Activated T-cell treated with anti-CD3 and anti-CD28 coated beads, Interleukin-2, amount 50 U/mL, for 1 hour (primary cell): ENCODE measurements at places on chromosomes 2 and 18.

DNA sequence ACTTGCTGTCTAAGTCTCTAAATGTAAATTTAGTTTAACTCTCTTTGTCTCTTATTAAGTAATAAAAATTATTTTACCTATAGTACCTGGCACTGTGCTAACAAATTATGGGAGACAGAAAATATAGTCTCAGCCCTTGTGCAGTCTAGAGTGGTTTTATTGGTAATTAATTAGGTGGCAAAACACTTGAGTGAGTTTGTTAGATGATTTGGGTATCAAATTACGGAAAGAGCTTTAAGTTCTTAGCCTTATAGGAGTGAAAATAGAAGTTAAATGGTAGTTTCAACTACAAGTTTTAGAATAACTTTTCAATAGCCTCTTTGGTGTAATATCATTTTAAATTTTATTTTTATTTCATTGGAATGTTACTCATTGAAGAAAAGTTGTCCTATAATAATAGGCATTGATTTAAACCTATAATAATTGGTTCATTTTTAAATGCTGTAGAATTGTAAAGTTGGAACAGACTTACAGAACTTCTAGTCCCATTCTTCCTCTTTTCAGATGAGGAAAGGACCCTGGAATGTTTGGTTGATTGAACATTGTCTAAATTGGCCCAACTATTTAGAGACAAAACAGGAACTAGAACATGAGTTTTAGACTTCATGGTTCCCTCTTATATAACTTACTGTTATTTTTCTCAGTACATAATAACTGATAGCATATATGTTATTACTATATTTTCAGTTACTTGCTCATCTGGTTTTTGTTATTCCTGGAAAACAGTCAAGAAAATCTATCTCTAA lies 10.2 kb upstream of the HTR2B start:
- DNase-seq, result no peak

- no peak for DNase-seq
Observed at GRCh38 chr2:104368089-104368488, 485.8 kb upstream of the POU3F3 start.

DNA sequence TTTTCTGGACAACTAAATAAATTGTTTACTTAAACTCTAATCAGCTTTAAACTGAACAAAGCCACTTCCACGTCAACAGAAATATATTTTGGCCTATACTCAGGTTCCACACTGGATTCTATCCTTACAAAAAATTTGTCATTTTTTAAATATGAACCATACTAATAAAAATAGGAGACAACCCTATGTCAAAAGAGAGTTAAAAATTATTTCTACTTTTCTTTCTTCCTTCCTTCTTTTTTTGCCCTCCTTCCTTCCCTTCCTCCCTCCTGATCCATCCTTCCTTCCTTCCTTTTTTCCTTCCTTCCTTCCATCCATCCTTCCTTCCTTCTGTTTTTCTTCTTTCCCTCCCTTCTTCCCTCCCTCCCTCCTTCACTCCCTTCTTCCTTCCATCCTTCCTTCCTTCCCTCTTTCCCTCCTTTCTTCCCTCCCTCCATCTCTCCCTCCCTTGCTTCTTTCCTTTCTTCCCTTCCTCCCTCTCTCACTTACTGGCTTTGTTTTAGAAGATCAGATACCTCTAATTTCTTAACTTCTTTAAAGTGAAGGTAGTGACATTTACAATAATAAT lies 1444.9 kb downstream of the DPP10 start:
- no peak for DNase-seq

DNA sequence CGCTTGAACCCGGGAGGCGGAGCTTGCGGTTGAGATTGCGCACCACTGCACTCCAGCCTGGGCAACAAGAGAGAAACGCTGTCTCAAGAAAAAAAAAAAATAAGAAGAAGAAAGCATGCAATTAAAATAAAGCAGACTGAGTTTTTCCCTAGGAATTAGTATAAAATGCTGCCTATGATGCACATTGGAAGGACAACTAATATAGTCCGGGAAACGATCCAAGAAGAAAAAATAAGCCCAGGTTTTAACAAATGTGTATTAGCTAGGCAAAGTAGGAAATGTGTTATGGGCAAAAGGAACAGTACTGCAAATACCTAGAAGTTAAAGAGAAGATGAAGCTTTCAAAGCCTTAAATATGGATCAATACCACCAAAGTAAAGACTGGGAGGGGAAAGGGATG lies 64.0 kb downstream of the SPIRE1 start:
- DNase-seq, result no peak
